ENCODE measurements at places on chromosomes 16 and 17.

DNA sequence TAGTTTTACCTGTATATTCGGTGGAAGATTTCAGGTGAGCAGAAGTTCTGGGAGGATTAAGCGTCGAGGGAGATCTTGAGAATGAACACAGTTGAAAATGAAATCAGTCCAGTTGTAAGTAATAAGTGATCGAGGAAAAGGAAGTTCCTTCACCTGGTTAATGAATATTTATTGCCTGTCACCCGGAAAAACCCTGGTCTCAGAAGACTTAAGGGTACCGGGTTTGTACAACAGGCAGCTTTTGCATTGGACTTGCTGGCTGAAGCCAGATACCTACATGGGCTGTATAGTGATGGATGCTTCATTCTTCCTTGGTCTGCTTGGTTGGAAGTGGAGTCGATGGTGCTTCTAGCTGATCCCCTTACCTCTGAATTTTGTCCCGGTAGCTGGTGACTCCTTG lies 72.7 kb downstream of the PRKCA start:
- no peak for DNase-seq

- no peak for DNase-seq
Measured at GRCh38 chr17:73987845-73988509, 215.5 kb upstream of the RPL38 start.

- DNase-seq: peak; percentile 58
Measured at GRCh38 chr17:1590029-1590746, 27.6 kb upstream of the PITPNA start.

DNA sequence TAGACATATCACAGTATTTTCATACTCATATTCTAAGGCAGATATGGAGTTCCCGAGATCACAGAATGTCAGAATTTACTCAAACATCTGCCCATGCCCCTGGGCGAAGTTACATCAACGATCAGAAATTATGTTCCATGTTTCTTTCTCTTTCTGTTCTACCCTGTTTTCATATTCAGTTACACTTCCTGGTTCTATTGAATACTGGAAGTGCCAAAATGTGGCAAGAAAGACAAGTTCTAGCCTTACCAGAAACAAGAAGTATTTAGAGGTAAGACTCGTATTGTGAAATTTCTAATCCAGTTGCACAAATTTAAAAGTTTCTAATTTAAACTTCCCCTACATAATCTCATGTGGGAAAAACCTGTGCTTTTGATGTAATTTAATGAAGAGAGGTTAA lies 36.1 kb downstream of the KCNJ2 start:
- no peak for DNase-seq

GRCh38 chr16:85082173-85083050 lies 29.9 kb downstream of the CIBAR2 start:
- peak; percentile 82 for DNase-seq

- DNase-seq: no peak
Measured at GRCh38 chr17:33517746-33518145, 224.7 kb upstream of the ASIC2 start.

GRCh38 chr16:67112591-67113399 lies 3.1 kb downstream of the PHAF1 start:
- DNase-seq: peak; percentile 68

DNA sequence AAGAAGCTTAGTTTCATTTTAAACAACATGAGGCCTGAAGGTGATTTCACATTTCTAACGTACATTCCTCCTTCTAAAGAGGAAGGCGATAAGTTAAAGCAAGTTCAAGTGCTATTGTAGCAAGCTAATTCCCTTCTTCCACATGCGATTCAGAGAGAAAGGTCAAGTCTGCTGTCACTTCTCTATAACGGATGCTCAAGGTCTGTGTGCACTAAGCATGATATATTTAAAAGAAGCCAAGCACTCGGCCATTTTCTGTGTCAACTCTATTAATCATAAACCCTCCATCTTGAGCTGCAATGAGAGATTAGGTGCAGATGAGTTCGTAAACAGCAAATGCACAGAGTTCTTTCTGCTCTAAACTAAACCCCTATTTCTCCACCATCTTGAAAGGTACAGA lies 568.8 kb upstream of the ZFHX3 start:
- no peak for DNase-seq

DNA sequence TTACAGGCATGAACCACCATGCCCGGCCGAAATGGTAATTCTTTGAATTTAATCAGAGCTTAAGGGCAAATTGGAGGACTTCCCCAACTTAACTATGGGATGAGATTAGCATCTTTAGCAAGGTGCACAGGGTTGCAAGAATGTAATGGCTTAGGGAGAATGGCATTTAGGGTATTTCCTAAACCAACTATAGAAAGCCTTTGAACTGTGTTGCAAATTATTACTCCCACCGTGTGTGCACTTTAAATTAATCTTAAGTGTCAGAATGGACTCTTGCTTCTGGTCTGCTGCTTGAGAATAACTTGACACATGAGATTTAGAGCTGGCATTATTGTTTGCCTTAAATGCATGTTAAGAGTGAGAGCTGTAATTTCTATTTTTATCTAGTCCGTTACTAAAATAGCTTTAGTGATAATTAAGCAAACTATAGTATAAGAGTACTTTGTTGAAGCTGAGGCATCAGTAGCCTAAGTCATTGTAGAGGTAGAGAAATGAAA lies 59.8 kb downstream of the TUBD1 start:
- DNase-seq: no peak

DNA sequence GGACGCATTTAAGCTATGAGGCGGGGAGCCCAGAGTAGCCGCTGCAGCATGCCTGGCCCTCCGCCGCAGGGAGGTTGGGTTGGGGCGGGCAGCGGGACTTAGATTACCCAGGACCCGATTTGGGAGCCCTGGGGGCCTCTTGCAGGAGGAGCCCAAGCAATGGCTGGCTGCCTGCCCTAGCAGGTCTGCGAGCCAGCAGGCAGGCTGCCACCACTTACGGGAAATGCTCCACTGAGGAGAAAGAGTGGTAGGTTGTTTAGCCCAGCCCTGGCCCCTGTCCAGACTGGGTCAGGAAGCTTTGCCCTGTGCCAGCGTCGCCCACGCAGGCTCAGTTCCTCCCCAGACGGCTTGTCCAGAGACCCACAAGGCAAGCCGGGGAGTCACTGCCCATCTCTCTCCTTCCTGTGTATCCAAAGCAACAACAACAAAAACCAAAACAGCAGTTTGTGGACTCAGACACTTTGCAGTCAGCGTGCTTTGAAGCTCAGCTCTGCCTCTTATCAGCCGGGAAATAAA lies 10.3 kb upstream of the TVP23A start:
- DNase-seq: peak; percentile 97

DNA sequence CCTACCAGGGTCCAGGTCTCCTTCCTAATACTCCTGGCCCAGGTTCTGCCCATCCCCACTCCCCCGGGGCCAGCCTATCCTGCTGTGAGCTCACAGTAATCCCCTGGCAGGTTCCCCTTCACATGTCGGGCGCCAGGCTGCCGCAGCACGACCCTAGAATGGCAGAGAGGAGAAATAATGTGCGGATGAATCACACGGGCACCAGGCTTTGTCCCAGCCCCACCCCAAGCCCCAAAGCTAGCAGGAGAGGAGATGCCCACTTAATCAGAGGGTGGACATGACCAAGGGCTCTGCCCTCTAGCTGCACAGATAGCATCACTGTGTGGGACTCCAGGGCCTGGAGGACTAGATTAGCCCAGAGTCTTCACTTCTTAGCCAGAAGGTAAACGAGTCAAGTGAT lies 39.5 kb downstream of the ST3GAL2 start:
- DNase-seq: no peak

DNA sequence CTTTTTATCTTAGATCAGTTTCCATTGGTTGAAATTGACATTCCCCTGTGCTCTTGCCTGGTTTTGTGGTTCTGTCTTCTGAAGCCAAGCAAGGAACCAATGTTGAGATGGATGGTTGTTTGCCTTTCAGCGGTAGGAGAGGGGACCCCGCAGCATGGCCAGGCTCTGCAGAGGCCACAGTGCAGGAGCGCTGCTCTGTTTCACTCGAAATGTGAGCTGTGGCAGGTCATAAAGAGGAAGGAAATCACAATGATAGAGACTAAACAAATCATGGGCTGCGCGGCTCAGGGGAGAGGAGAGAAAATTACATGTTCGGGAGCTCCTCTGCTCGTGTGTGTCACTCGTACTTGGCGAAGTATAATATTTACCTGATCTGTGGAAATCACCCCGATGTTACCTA lies 148.2 kb downstream of the SNX29 start:
- DNase-seq: no peak

DNA sequence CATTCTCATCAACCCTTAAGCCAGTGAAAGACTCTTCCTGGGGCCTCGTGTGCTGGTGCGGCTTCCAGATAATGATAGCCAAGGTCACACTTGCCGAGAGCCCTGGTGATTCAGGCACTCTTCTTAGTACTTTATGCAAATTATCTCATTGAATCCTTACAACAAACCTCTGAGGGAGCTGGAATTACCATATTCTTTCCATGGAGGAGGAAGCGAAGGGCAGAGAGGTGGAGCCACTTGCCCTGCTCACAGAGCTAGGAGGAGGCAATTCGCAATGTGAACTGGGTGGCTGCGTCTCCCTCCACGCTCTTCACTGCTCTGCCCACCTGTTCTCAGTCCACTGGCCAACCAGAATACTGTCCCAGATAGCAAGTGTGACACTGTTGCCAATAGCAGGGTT lies 409.7 kb downstream of the SNX29 start:
- no peak for DNase-seq

GRCh38 chr17:18361837-18362697 lies 1.3 kb downstream of the SHMT1 start:
- no peak for DNase-seq

GRCh38 chr17:72677714-72678390 lies 414.6 kb downstream of the SLC39A11 start:
- DNase-seq: no peak

DNA sequence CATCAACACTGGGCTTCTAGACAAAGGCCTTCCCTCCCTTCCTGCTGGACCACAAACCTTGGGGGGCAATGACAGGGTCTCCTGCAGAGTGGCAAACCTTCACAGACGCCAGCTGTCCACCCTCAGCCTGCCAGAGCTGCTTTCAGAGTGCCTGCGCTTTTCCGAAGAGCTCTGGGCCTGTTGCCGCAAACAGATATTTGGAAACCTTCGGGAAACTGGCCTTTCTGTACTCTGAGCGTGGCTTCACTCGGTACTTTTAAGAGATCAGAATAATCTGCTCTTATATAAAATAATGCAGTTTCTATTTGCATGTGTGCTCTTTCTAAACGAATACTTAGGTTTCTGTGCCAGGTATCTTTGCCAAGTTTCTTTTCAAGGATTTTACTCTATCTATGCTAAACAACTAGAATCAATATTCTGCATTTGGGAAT lies 152.1 kb upstream of the CHMP6 start:
- DNase-seq: no peak

- DNase-seq: no peak
Measured at GRCh38 chr16:12288537-12289174, 312.1 kb downstream of the SNX29 start.

DNA sequence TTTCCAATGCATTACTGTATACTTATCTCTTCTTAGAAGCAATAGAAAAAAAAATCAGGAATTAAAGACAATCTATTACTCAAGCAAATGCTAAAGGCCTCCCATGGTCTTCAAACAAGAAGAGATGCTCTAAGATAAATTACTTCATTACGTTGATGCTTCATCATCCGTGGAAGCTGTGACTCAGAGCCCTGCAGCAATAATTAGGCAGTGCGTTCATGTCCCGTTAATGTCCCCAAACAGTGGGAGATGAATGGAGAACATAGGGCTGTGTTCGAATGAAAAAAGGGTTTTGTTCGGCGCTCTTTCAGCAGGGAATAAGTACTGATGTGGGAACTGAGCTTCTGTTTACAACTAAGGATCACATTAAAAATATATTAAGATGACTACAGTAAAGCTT lies 15.9 kb upstream of the PDXDC1 start:
- DNase-seq: no peak

DNA sequence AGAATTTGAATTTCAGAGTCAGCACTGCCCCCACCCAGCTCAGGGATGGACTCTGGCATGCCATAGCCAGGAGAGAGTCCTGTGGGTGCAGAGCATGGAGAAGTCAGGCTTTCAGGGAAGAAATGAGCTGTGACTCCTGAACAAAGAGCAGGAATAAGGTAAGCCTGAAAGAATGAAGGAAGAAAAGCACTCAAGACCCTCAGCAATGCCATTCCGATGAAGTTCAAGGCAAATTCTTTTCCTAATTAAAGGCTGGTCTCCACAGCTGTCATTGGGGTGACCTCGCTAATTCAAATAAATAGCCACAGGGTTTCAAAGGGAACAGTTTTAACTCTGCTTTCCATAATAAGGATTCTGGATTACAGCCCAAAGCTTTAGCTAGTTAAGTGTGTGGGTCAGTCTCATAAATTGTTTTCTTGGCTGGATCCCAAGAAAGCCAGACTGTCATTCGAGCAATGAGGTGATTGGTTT lies 31.7 kb downstream of the TOM1L2 start:
- DNase-seq: no peak

DNA sequence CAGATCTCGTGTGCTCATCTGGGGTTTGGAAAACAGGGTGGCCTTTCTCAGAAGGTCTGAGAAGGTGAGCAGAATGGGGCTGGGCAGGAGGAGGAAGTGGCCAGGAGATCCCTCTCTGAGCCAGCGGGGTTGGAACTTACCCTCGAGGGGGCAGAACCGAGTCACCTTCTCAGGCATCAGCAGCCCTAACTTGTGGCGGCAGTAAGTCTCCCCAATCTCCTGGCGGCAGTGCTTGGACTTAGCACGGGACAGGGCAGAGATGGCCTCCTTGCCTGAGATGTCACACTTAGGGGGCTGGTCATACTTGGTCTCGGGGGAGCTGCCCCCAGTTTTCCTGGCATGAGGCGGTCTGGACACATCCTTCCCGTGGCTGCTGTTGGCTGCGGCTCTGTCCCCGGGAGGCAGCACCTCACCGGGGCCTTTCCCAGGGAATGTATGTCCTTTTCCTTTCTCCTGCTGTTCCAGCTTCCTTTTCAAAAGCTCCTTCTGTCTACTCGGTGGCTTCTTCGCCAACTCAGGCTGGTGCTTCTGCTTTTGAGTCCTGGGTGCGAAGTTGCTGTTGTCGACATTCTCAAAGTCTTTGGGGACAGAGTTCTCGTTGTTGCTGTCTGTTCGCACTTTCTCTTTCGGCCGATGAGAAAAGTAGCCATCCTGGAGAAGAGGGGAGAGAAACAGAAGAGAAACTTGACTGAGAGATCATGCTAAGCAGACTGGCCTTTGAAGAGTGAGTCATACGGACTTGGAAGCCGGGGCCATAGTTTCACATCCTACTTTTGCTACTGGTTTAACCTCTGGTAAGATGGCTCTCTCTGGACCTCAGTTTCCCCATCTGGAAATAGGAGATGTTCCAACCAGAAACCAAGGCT lies 211.7 kb downstream of the XYLT1 start:
- DNase-seq: no peak

DNA sequence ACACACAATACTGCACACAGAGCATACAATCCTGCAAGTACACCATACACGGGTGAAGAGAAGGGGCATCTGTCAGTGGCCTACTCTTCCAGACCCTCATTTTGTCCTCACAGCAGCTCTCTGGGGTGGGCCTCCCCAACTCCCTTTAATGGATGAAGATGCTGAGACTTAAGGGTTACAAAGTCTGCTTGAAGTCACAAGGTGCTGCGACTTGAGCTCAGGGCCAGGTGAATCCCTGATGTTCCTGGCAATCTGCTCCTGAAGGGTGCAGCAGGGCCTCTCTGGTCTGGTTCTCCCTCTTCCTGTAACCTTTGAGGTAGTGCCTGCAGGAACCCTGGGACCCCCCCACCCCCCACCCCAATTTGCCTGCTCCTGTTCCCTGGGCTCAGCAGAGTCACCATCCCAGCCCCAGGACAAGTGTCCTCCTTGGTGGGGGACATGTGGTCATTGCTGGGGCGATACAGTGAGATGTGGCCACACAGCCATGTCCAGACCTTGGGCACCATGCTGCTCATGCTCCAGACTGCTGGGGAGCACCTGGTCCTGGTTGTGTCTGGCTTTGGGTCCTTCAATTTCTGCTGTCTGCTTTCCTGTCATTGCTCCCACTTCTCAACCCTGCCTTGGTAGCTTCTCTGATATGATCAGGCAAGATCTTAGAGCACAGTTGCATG lies 107.5 kb downstream of the METRNL start:
- DNase-seq: peak; percentile 62

Measured in lower leg skin (tissue), 4 donors.